ENCODE measurements at places on chromosomes 7 and 10.
A peak's percentile ranks its signal among the peaks of the same experiment; 100 is the strongest.

GRCh38 chr10:77602913-77603533 is 34.6 kb downstream of the KCNMA1 start:
- no peak for DNase-seq

- DNase-seq, result no peak
Observed at GRCh38 chr10:18097524-18097923, 42.7 kb upstream of the CACNB2 start.

GRCh38 chr10:18312374-18313139 is 172.3 kb downstream of the CACNB2 start:
- no peak for DNase-seq

- DNase-seq, result no peak
Observed at GRCh38 chr7:131722371-131722770, 165.9 kb upstream of the PODXL start.

- DNase-seq, result no peak
Observed at GRCh38 chr10:99926925-99927720, 82.6 kb downstream of the DNMBP start.

DNA sequence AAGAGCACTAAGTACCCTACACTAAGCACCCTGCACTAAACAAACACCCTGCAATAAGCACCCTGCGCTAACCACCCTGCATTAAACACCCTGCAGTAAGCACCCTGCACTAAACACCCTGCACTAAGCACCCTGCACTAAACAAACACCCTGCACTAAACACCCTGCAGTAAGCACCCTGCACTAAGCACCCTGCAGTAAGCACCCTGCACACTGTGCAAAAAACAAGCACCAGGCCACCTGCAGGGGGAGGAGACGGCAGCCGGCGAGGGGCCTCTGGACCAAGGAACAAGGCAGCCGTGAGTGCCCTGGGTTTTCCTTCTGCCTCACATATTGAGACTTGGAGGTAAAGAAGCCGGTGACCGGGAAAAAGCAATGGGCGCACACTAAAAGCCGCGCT is 30.2 kb downstream of the KNDC1 start:
- DNase-seq, result no peak

- no peak for DNase-seq
Observed at GRCh38 chr7:13987395-13987794, 2.1 kb downstream of the ETV1 start.

GRCh38 chr7:15707570-15707969 is 21.1 kb upstream of the MEOX2 start:
- DNase-seq, result no peak

GRCh38 chr10:14358886-14359573 is 28.3 kb upstream of the FRMD4A start:
- no peak for DNase-seq

DNA sequence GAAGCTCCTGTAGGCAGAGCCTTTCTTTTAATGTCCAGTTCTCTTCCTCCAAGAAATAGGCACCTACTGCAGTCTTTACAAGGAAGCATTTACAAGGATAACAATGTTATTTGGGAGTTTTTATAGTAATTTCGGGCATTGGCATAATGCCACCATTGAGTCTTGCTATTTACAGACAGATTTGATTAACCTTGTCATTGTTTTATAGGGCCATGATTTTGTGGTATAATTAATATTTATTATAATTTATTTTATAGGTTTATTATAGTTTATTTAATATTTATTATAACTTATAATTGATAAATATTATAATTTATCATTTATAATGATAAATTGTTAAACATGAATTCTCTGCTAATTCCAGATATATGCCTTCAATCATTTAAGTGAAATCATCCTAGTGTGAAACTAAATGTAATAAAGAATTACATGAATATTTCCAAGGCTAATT is 573 bp upstream of the POT1 start:
- DNase-seq, result no peak

GRCh38 chr10:71357792-71358265 is 38.8 kb downstream of the SLC29A3 start:
- DNase-seq, result no peak

GRCh38 chr7:42108803-42109528 is 128.0 kb downstream of the GLI3 start:
- DNase-seq, result no peak

GRCh38 chr7:76395965-76396726 is 13.4 kb downstream of the SSC4D start:
- no peak for DNase-seq

DNA sequence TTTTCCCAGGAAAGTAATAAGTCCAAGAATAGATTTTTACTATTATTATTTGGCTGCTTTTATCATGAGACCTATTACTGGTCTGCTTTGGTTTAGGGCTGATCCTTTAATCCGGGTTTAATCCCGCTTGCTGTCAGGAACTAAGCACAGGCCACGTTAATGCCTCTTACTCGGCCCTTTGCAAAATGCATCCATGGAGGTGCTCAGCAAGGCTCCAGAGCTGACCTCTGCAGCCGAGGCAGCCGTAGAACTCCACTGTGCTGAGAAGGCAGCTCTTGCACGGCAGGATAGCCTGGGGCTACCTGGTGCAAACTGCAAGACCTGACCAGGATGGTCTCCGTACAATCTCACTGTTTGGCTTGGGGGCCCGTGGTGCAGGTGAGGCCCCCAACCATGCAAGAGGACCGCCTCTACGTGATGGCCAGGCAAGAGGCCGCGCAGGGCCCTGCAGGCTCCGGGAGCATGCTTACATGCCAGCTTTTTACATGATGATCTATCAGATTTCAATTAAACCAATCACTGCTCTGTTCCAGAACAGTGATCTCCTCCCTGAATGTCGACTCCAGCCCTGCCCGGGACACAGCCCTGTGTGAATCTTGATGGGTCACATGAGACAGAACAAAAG is 10.4 kb upstream of the CALML3 start:
- no peak for DNase-seq

GRCh38 chr10:59575269-59575668 is 134.4 kb downstream of the SLC16A9 start:
- no peak for DNase-seq

GRCh38 chr7:120813546-120814252 is 44.2 kb downstream of the TSPAN12 start:
- DNase-seq, result no peak

DNA sequence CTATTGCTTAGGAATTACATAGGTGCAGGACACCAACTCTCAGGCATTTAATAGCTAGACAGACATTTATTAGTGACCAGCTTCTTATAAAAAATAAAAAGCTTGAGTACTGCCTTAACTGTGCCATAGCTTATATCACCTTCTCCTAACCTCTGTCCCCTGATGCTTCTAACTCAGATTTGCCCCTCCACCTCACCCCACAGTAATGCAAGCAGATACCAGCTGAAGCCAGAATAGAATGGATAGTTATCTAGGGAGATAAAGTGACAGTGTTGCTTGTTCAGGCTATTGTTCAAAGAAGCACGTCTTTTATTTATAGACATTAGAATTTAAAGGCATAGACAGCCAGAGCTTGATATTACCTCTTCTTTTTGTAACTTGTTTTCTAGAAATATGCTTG is 99.6 kb upstream of the GLCCI1 start:
- DNase-seq, result no peak

- DNase-seq, result no peak
Observed at GRCh38 chr10:102620591-102621442, 23.5 kb upstream of the TRIM8 start.

- DNase-seq, result no peak
Observed at GRCh38 chr7:8149222-8149621, 112.7 kb downstream of the ICA1 start.

DNA sequence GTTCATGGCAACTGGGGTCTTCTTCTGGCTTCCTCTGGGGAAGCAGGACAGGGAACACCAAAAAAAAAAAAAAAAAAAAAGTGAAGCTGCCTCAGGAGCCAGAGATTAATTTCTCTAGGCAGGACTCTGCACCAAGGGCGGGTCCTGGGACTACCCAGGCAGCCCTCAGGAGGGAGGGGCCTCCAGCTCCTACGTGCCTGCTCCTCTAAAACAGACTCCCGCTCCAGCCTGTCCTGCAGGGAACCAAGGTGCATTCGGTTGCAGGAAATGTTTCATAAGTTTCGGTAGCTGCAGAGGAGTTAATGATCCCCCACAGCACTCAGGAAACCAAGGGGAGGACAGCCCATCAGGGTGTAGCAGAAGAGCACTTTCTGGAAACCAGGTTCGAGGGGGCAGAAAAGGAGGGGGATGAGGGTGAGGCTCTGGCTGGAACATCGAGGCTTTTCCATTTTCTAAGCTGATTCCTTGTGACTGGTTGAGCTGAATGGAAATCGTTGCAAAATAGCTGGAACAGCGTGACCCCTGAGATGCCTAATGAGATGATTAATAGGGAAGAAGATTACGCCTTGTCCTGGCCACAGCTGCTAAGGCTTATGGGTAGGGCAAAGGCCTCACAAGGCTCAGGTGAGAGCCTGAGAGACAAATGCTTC is 84.2 kb downstream of the STRA8 start:
- DNase-seq, result no peak

- no peak for DNase-seq
Observed at GRCh38 chr7:2621948-2622640, 9.7 kb upstream of the TTYH3 start.

DNA sequence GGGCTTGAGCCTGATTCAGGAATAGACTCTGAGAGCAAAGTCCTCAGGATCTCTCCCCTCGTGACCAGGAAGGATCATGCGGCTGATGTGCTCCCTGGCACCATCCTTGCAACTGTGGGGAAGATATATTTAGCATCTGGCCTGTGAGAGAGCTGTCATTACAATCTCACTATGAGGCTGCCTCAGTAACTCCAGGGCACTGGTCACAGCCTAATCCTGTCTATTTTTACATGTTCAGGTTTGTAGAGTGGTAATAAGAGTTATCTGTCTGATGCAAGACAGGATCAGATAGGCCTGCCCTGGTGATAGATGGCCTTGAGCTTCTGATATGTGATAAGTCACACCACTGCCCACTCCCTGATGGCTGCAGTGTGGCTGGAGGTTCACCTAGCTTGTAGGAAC is 50.7 kb downstream of the PPP1R3C start:
- no peak for DNase-seq

DNA sequence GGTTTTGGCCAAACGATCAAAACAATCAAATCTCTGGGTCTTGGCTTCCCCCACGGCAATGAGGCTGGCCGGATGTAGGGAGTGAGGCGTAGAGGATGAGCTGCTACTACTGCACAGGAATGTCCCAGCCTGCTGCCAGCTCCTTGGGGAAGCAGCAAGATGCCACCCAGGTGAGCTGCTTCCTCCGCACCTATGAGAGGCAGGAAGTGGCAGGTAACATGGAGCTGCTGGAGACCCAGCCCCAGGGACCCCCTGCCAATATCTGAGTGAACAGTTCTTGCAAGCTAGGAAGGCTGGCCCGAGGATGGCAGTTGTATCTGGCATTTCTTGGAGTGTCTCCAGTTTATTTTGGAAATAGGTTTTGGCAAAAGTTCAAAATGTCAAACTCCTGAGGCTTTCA is 413.5 kb downstream of the DNAJB6 start:
- DNase-seq, result no peak

DNA sequence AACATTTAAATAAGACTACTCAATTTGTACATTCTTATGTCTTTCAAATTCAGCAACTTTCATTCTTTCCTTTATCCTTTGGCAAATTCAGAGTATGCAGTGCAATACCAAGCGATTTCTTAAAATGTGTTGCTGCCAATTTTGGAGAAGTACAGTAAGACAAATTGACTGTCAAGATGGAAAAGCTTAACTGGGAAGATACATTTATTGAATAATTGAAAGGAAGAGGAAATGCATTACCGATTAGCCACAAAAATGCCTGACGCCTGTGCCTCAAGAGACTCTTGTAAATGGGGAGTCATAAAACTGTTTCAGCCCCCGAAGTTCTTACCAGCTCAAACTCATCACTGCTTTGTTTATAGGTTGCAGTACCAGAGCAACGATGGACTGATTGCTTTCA is 373.3 kb upstream of the GALNT17 start:
- no peak for DNase-seq

GRCh38 chr7:55532150-55532917 is 40.0 kb downstream of the VOPP1 start:
- no peak for DNase-seq

- DNase-seq, result no peak
Observed at GRCh38 chr10:70558871-70559810, 43.4 kb downstream of the PRF1 start.

GRCh38 chr7:3463696-3464095 is 162.6 kb downstream of the SDK1 start:
- DNase-seq, result no peak

GRCh38 chr7:156892081-156892800 is 742 bp downstream of the LMBR1 start:
- DNase-seq, result no peak

- no peak for DNase-seq
Observed at GRCh38 chr10:104260775-104261115, 6.1 kb downstream of the GSTO1 start.

- DNase-seq, result peak; percentile 74
Observed at GRCh38 chr7:73623798-73624668, at the start of gene MLXIPL. Gene MLXIPL (minus strand): TSS chr7:73624522. CDS start chr7:73624492, 30 bp downstream.

DNA sequence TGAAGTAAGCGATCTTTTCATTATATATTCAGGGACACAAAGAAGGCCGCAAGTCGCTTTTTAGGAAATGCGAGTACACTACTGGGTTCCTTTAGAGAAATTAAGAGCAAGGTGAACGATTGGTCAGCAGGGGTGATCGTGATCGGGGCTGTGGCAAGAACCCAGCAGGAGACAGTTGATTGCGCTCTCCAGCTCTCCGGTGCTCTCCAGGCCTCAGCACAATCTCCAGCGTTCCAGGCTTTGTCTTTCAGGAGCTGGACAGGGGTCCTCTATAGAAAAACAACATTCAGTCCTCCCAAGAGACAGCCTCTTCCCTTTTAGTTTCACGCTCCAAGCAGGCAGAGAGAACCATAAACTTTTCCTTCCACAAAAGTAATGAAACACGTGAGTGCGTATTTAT is 170.5 kb upstream of the KLF6 start:
- peak; percentile 17 for DNase-seq

GRCh38 chr7:22858640-22859561 is 36.3 kb upstream of the TOMM7 start:
- DNase-seq, result peak; percentile 83

DNA sequence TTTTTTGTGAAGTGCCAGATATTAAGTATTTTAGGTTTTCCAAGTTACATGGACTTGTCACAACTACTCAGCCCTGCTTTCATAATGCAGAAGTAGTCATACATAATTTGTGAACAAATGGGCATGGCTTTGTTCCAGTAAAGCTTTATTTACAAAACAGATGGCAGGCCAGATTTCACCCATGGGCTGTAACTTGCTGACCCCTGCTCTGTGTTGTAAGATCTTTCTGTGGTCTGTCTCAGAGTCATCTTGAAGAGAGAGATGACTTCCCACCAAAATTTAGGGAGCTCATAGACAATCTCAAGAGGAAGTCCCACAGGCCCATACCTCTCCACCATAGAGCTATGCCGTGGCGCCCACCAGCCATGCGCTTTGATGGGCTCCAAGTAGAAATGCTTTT is 616.1 kb downstream of the LRMDA start:
- DNase-seq, result no peak

- DNase-seq, result peak; percentile 37
Observed at GRCh38 chr10:26215935-26216584, 514 bp upstream of the GAD2 start.

GRCh38 chr10:68043030-68043429 is 32.1 kb downstream of the HERC4 start:
- no peak for DNase-seq

GRCh38 chr7:44101966-44102845 is 1.9 kb upstream of the AEBP1 start:
- DNase-seq, result no peak
